Choroid plexus epithelial cell (primary cell): ENCODE measurements at places on chromosomes 2 and 18.
A peak's percentile ranks its signal among the peaks of the same experiment; 100 is the strongest.

DNA sequence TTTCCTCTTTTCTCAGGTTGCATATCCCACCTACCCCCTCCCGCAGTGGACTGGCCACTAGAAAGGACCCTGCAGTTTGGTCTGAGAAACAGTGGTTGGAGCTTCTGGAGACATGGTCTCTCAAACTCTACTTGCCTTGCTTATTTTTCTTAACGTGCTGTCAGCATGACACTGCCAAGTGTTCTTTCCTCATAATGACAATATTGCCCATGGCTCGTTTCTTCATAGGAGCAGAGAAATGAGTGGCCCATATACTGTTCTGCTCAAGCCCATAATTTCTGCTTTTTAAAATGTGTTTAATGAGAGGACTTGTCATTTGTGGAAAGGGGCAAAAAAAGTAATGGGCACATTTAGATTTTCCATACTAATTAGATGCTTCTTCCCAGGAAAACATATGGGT lies 828.7 kb downstream of the BCL11A start:
- DNase-seq, result no peak

- peak; percentile 73 for DNase-seq
Observed at GRCh38 chr2:220277445-220277975, 650.1 kb downstream of the SLC4A3 start.

GRCh38 chr2:40166006-40166405 lies 285.9 kb downstream of the SLC8A1 start:
- no peak for DNase-seq

- no peak for DNase-seq
Observed at GRCh38 chr2:37105150-37105549, 20.8 kb downstream of the GPATCH11 start.

- no peak for DNase-seq
Observed at GRCh38 chr2:38128653-38129052, 52.7 kb upstream of the CYP1B1 start.

DNA sequence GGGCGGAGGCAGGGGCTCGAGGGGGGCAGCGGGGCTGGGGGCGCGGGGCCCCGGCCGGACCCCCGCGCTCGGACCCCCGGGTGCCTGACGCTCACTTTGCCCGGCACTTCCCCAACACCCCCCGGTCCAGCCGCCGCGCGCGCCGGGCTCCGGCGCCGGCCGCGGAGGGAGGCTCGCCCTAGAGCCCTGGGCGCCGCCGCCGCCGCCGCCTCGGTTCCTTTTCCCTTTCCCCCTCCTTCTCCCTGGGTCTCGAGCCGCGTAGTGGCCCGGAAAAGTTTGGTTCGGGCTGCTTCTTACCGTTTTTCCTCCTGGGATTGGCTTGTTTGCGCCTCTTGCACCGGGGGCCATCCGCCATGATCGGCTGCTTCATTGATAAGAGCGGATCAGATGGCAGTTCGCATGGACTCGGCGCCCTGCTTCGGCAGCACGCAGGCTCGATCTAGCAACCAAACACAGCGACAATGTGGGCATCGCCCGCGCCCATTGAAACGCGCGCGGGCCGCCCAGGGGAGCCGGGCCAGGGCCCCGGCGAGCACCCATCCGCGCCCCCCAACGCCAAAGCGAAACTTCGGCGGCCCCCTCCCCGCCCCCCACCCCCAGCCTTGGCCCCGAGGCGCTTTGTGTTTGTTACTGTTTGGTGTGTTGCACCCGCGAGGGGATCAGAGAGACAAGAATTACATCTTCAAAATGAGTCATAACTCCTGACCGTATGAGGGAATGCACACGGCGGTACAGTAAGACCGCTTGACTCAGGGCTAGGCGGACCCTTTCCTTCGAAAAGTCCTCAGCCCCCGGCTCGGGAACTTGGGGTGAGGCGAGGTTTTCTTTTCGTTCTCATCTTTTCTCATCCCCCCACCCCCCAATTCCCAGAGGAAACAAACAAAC lies 2.7 kb downstream of the ZEB2 start:
- DNase-seq, result peak; percentile 98

- peak; percentile 88 for DNase-seq
Observed at GRCh38 chr18:10851824-10852319, 297.5 kb downstream of the PIEZO2 start.

GRCh38 chr2:40200366-40200915 lies 251.4 kb downstream of the SLC8A1 start:
- no peak for DNase-seq

DNA sequence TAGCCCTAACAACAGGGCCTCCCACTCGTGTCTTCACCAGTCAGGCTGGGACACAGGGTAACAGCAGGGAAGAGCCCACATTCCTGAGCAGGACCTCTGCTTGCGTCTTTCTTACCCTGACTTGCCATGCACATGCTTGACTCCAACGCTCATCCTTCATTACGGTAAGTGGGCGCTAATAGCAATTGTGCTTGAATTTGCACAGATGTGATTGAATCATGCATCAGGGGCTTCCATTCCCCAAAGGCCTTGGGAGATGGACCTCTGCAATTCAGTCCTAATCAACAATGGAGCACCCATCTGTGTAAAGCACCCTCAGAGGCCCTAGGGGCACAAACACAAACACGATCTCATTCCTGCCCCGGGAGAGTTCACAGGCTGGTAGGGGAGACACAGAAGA lies 13.5 kb downstream of the TEX51 start:
- DNase-seq, result no peak

GRCh38 chr2:7567646-7568045 lies 650.4 kb downstream of the RNF144A start:
- no peak for DNase-seq

DNA sequence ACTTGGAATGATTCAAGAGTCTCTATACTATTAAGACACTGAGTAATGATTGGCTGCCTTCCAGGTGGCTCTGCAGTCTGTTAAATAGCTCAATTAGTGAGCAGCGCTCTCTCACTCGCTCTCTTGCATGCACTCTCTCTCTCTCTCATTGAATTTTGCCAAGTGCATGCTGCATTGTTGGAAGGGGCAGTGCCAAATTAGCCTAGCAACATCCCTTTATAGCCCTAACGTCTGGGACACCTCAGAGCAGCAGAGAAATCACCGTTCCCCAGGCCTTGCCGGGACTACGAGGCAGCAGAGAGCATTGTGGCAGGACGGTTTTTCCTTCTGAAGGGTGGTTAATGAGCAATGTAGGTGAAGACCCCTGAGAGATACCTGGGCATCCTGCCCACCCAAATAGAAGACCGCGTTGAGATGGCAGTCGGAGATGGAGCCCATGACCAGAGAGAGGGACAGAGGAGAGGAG lies 447.6 kb upstream of the POU3F3 start:
- peak; percentile 4 for DNase-seq

- DNase-seq, result peak; percentile 78
Observed at GRCh38 chr18:56257205-56257604, 381.2 kb downstream of the TXNL1 start.

DNA sequence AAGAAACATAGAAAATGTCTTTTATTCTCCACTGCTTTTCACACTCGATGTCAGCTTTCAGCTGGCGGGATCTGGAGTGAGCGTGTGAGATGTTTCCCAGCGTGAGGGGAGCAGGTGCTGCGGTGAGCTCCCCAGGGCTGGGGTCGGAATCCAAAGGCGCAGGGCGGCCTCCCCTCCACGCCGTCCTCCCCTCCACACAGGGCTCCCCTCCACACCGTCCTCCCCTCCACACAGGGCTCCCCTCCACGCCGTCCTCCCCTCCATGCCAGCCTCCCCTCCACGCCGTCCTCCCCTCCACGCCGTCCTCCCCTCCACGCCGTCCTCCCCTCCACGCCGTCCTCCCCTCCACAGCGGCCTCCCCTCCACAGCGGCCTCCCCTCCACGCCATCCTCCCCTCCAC lies 26.9 kb upstream of the KCNG2 start:
- DNase-seq, result no peak

GRCh38 chr2:157657101-157657500 lies 28.4 kb upstream of the ACVR1C start:
- no peak for DNase-seq

GRCh38 chr2:173684896-173685459 lies 280.2 kb downstream of the SP3 start:
- DNase-seq, result no peak

DNA sequence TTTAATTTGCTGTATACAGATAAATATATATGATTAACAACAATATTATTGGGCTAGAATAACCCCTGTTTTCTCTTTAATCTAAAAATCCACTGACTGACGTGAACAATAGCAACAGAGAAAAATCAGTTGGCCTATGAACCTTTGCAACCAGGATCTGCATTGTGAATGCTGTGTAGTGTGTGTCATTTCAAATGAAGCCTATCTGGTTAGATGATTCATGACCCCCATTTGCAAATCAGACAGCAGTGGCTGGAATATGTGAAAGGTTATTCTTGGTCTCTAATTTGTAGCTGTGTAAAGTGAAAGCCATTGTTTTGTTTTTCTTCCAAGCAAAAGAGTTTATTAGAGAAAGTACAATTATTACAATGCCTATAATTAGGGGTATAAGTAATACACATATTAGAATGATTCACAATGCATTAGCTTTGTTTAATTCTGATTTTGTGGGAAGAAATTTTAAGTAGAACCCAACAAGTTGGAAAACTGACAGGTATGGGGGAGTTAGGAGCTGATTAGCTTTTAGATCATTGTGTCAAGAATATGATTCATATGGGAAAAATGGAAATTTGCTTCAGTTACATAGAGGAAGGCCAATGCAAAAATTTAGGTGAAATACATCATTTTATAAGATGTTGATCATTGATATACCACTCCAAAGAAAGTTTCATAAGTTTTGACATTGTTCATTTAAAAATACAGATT lies 1362.2 kb upstream of the TMEFF2 start:
- peak; percentile 21 for DNase-seq

GRCh38 chr2:32947076-32947483 lies 327 bp downstream of the LTBP1 start:
- peak; percentile 21 for DNase-seq

DNA sequence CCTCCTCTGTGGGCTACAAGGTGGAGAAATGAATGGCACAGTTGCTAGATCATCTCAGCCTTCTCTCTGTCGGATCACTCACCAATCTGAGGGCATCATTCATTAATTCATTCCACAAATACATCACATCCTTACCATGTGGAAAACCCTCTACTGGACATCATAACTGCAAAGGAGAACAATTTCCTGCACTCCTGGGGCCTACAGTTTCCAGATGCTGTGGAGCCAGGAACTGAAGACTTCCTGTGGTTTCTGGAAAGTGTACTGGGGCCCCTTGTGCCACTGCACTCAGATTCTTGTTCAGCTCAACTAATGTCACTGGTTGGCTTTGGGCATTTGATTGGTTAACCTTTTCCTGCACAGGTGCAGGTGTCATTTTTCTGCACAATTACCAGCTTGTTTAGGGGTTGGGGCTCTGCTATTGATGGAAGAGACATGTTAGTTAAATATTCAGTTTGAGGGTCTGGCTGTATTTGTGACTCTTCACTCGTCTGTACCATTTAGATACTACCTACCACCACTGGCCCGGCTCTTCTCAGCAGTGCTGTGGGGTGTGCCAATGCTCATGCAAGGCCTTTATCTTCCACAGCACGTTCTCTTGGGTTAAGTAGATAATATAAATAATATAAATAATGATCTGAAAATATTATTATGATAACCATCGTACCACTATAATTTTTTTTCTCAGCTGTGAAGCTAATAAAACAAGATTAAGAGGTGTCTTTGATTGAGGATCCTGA lies 427.3 kb downstream of the TSN start:
- no peak for DNase-seq

- DNase-seq, result no peak
Observed at GRCh38 chr2:122034344-122034743, 278.9 kb downstream of the TSN start.

DNA sequence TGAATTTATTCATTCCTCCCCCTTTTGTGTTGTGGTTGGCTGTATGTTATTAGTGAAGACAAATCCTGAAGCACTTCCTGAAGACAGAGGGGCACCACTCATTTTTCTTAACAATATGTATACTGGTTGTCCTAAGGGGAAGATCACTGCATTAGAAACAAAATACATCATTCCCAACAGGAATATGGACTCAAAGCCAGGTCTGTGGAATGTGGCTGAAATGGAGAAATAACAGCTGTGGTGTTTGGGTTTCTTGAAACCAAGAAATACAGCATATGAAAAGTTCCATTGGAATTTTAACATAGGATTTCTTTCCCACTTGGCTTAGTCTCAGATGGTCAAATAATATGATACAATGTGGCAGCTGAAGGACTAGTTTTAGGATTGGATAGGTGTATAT lies 267.6 kb downstream of the KCNE4 start:
- DNase-seq, result no peak

GRCh38 chr18:22643731-22644130 lies 226.0 kb upstream of the CTAGE1 start:
- DNase-seq, result peak; percentile 35

DNA sequence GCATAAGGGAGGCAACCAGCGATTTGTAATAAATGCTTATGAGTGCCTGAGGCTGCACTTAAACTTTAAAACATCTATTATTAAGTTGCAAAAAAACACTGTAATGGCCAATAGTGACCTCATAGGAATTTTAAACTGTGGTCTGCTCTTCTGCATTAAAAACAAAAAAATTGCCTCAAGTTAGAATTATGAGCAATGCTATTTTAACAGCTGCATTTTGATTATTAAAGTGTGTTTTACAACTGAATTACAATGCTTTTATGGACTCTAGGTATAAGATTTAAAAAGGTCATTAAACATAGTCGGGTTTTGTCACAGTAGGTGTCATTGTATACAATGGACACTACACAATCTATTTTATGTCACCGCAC lies 528.7 kb upstream of the FANCL start:
- DNase-seq, result no peak

- peak; percentile 76 for DNase-seq
Observed at GRCh38 chr2:237581751-237582746, 8.5 kb downstream of the RAB17 start.

DNA sequence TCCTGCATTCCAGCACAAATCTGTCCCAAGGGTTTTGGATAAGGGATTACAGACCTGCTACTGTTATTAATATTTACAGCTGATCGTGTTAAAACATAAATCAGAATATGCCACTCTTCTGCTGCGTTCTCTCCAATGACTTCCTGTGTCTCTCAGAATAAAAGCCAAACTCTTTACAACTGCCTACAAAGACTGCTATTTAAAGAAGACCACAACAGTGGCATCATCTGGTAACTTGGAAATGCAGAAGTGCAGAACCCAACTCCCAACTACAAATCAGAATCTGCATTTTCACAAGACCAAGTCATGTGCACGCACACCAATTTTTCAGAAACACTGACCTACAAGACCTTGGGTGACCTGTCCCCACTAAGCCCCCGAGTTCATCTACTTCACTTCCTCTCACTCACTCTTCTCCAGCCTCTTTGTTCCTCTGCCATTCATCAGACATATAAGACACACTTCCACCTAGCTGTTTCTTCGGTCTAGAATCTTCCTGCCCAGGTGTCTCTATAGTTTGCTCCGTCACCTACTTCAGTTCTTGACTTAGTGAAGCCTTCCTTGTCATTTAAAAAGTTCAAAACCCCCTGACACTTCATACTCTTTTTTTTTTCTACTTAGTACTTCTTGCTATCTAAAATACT lies 36.0 kb downstream of the CHN1 start:
- DNase-seq, result no peak

DNA sequence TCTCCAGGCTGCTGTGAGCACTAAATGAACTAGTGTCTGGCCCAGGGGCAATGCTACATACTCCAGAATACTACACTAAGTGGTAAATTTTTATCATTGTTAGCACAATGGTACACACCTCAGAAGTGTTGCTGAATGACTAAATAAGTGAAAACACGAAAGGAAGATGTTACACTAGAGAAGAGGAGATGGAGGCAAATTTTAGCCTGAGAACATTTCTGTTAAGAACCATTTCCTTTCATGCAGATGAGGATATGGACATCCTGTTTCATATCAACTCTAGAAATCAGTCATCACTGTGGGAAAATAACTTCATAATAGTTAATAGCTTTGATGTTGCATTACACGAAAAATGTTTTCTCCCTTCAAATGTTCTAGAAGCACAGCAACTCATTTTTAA lies 117.6 kb upstream of the STK17B start:
- no peak for DNase-seq
